ENCODE measurements at places on chromosomes 7 and 10. TPM values are rescaled to one million over a fixed set of nuclear protein-coding genes. Genes with fewer than 3 reads are reported as not detected.

The KCTD7 gene
- total RNA-seq = 8.9 TPM

The CYP3A7 gene
- total RNA-seq = not detected

The ADAM12 gene
- total RNA-seq = not detected

The NEUROD6 gene
- total RNA-seq = not detected

The PTN gene
- not detected for total RNA-seq

The HOXA6 gene
- total RNA-seq = not detected

All from activated CD4-positive, alpha-beta T cell treated with anti-CD3 and anti-CD28 coated beads, Interleukin-2, amount 10 ng/mL, durations not matched to agents 24 days and 14 days (primary cell).